Renal cortex interstitium (tissue), 15 donors: ENCODE measurements at places on chromosomes 7 and 10.

DNA sequence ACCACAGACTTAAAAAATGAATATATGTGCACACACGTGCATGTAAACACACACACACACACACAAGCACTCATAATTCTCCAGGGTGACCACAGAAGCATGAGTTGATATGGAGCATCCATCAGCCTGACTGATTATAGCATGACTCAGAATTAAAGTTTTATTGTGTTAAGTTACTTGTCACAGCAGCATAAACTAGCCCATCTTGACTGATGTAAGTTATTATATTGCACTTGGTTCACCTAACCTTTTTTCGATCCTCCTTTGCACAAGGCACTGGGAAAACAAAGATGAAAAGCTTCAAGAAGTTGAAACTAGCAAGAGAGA, 18.8 kb upstream of the SLC35G1 start:
- DNase-seq, result no peak

DNA sequence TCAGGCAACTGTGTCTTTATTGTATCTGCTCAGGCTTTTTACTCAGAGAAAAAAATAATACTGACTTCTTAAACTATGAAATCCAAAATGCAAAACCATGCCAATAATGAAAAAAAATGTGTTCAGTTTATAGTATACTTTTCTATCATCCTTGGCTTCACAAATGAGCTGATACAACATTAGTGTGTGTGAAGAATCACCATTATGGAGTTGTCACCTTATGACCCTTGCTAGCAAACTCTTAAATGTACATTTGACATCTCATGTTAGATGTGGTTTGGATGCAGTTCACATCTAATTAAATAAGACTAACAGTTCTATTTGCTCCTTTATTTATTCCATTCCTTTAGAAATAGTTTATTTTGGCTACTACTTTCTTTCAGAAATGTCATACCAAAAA, 4.2 kb upstream of the OR2A2 start:
- DNase-seq, result no peak

- DNase-seq, result no peak
Observed at GRCh38 chr7:30330134-30331111, 46.0 kb downstream of the ZNRF2 start.

GRCh38 chr10:113569576-113569975, 16.7 kb downstream of the HABP2 start:
- DNase-seq, result no peak

DNA sequence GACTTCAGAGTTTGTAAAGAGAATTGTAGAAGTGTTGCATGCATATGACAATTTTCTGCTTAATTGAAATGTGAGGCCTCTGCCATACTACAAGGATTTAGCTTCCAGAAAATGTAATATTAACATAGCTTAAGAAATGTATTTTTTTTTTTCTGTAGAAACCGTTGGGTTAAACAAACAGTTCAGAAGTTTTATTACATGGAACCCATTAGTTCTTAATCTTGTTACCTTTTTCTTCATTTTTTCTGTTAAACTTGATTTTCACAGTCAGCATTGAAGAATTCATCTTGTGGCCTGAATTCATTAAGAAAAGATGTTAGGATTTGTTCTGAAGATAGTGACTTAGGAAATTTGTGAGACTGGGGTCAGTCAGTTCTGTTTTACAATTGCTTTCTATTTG, 4.9 kb downstream of the PTEN start:
- no peak for DNase-seq
